Central memory CD4-positive, alpha-beta T cell (primary cell): ENCODE measurements at places on chromosomes 7 and 10.

DNA sequence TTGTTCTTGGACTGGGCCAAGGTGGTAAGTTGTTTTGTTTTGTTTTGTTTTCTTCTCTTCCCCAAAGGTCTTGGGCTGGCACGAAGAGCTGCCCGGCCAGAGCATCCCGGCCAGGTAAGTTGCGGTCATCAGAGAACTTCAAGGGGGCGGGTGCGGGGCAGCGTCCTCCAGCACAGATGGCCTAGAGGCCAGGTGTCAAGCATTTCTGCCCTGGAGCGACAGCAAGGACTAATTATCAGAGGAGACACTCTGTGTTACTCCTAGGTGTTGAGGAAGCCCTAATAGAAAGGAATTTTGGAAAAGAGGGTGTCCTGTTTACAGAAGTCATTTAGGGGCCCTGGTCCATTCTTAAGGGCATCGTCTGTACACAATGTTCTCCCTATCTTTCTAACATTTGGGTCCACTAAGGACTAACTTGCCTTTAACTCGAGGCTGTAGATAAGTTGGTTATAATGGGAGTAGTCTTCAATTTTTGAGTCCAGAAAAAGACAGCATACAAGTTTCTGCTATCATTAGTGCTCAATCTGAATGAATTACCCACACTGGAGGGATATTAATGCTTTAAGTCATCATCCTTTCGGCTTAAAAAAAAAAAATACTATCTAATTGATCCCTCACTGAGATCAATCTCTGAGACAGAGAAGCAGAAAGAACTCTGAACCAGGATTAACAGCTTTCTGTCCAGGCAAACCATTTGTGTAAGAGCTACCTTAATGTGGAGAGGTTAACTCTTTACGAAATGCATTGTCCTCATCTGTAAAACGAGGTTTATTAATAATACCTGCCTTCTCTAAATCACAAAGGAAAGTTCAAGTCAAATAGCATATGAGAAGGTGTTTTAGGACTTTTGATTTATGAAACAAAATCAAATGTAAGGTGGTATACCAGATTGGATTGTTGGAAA is 1.5 kb downstream of the ITGB8 start:
- DNase-seq = no peak

DNA sequence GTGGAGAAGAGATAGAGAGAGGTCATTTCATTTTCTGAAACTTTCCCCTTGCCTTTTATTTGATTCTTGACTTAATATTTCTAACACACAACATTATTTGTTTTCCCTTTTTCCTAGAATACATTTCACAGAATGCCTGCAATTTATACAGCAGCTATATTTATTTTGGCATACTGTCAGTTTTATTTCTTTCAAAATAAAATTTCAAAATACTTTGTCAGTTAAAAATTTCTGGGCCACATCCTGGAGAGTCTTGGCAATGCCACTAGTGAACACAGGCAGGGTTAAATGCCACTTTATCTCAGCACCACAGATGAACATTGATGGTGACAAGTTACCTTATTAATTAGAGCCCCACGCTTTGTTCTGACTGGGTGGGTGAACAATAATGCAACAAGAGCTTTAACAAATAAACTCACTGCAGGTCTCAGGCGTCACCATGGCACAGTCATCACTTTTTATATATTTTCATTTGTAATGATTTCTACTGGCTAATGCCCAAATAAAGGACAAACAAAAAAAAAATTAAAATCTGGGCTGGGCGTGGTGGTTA is 494.0 kb downstream of the KIF20B start:
- DNase-seq = no peak

DNA sequence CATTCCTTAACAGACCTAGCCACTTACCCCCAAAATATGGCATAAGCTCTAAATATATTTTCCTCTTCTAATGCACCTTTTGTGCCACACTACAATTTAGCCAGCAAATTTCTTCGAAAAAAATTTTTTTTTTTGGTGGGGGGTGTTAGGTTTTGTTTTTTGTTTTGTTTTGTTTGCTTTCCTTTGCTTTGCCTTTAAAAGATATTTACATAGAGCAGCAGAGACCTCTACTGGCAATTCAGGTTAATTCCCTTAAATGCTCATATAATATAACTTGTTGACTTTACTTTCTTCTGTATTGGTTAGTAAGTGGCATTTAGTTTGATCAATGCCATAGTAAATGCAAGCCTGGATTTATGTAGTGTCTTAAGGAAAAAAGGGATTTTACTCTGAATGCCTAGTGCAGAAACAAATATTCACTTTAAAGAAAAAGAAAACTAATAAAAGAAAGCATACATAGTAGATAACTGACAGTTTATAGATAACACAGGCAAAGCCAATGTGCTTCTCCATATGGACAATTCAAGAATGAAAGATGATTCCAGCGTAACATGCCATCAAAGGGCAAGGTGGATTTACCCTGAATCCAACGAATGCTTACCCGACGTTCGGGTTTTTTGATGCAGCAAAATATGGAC is 1250.6 kb downstream of the GATA3 start:
- DNase-seq = peak; percentile 8

- DNase-seq = no peak
Measured at GRCh38 chr10:25068152-25069058, 52.0 kb downstream of the THNSL1 start.

GRCh38 chr7:130298544-130299326 is 5.8 kb downstream of the CPA4 start:
- no peak for DNase-seq

DNA sequence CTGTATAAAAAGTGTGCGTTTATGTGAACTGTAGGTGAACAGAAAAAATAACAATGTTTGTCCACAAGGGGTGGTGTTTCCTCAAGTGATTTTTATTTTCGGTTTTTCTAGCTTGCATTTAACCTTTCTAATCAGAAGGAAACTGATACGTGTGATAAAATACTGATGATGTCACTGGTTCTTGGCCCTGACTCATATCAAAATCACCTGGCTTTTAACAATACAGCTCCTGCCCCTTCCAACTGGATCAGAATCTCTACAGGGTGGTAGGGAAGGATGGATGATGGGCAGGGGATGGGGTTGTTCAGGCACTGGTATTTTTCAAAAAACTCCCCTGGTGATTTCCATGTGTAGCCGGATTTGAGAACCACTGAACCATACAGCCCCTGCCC is 10.9 kb downstream of the NPFFR1 start:
- DNase-seq = peak; percentile 28
